Activated CD8-positive, alpha-beta memory T cell treated with anti-CD3 and anti-CD28 coated beads, Interleukin-2, amount 50 U/mL, for 48 hours (primary cell): ENCODE measurements at places on chromosomes 3 and 15.

DNA sequence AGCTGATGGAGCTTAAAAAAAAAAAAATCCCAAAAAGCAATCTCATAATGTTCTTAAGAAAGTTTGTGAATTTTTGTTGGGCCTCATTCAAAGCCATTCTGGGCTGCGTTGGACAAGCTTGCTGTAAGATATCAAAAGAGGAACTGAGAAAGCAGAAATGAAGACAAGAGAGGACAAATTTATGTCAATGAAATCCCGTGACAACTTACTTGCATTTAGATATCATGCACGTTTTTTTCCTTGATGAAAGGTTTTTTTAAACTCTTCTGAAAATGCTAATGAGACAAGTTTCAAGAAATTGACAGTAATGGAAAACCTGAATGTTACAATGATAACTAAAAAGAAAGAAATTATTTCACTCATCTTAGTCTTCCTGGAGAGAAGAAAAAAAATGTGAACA, 662.9 kb downstream of the SQOR start:
- DNase-seq, result no peak

GRCh38 chr3:156483961-156484787, 70.7 kb downstream of the SSR3 start:
- DNase-seq, result peak; percentile 53

- no peak for DNase-seq
Measured at GRCh38 chr3:88311826-88312225, 162.1 kb downstream of the C3orf38 start.

DNA sequence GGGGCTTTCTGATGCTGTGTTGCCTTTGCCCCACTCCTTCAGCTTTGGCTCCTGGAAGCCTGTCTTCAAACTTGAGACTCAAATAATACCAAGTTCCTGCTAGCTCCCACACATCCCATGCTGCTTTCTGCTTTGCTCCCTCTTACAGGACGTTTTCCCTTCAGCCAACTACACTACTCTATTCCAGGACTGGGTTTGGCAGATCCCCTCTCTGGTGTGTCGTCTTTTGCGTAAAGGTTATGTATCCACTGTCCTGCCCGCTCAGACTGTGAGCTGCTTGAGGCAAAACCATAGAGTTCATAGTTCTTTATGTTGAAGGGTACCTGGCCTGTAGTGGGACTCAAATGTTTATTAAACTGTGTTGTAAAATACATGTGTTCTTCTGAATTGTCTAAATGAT, 25.4 kb downstream of the PPP2R3A start:
- DNase-seq, result no peak

GRCh38 chr3:153356908-153357307, 194.9 kb downstream of the RAP2B start:
- no peak for DNase-seq

DNA sequence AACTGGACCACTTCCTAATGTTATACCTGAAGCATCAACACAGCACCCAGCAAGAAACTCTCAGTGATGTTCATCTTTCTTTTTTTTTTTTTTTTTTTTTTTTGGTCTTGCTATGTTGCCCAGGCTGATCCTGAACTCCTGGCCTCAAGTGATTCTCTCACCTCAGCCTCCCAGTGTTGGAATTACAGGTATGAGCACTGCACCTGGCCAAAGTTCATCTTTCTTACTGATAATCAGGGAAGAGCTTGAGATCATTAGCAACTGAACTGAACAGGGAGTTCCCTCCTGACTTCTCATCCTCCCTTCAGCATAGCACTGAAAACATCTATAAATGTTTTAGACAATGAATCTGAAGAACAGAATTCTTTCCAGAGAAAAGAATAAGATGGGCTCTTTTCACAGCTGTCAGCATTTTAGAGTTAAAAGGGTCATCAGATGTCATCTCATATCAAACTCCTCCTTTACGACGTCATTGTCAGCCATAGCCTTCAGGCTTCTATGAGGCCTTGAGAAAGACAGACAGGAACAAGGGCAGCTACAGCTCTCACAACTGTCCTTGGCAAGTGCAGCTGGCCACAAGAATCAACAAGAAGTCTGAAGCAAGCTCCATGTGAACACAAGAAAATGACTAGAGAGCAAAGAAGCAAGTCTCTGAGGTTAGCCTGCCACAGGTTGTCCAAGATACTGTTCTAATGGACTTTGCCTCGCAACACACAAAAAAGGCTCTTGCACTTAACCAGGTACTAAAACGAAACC, 33.8 kb downstream of the SCAP start:
- no peak for DNase-seq

DNA sequence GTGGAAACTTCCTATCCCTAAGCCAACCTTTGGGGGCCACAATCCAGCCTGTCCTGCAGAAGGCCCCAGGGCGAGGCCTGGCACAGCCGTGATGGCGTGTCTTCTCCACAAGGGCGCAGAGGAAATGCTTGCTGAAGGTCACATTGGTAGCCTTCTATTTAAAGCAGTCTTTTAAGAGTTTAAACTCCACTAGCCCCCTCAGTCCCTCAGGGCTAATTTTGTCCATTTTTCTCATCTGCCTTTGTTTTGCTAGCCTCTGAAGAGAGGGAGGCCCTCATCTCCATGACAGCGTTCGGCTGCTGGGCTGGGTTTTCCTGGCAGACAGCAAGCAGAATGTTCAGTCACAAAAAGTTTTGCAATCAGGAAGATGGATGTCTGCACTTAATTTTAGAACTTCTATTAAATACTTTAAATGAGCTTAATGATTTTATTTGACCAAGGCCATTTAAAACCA, 40.8 kb downstream of the RARB start:
- DNase-seq, result no peak

DNA sequence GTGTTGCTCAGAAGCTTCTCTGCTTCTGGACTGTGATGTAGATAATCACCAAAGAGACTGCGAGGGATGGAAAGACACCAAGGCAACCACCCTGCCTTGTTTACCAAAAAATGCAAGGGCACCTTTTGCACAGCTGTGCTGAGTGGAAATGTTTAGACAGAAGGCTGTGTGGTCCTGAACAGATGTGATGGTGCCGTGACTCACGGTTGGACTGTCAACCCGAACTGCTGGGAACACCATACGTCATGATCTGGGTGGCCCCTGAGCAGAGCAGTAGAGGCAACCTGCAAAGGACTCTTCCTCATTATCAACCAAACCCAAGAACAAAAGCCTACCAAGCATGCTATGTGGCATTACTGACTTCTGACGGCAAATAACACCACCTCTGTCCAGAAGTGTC, 61.3 kb upstream of the LPP start:
- peak; percentile 67 for DNase-seq

DNA sequence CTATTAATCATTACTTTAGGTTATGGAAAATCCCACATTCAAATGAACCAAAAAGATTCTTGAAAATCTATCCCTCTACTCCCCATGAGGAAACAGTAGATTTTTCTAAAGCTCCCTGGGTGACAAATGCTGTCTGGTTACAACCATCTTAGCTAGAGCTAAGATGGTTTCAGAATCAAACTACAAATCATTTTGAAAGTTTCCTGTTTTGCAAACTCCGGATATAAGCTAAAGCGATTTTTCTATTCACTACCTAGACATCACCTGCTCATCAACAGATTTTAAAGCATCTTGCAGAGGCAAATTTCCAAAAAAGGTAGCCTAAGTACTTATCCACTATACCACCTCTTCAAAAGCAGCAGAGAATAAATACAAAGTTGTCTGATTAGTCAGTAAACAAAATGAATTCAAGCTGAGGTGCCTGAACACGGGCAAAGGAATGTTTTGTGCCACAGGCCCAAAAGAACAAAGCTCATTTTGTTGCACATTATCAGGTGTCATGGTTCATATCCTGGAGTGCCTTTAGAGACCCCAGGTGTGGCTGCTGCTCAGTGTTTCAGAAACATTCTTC, 204.9 kb downstream of the TNIK start:
- DNase-seq, result no peak

- no peak for DNase-seq
Measured at GRCh38 chr3:24487325-24488262, 7.1 kb downstream of the THRB start.

GRCh38 chr15:42140383-42141070, 15.9 kb downstream of the PLA2G4F start:
- DNase-seq, result no peak

DNA sequence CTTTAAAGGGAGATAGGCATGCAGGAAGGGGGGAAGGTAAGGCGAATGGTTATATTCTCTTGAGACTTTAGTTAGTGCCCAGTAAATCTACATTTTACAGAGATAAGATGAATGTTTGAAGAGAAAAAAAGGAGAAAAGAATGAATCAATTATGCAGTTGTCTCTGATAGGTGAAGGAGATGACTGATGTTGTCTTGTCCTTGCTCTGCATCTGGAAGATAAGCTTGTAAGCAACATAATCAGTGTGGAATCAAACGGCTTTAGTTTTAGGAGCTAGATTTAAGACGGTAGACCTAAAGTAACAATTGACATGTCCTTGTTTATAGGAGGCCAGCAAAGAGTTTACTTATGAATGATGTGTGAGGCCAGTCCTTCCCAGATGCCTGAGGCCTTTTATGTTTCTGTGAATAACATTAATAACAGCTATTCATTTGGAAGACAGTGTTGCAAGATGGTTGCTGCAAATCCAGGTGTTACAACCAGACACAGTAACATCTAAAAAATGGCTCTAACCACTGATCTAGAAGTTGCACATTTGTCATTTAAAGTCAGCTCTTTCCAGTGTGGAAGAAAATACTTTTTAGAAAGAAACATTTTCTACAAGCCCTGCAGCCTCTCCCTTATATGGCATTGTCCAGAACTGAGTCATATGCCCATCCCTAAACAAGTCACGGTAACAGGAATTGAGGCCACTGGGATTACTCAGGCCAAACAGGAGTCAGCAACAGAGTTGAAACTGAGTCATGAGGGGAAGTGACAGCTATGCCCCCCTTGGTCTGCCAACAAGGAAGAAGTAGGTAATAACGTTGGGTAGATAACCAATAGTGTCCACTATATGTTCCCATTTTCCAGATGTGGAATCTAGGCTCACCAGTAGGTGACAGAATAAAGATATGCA, 77.5 kb upstream of the FBN1 start:
- DNase-seq, result no peak

GRCh38 chr15:44501768-44502366, 35.1 kb upstream of the EIF3J start:
- no peak for DNase-seq

GRCh38 chr15:98085003-98085639, 124.6 kb downstream of the ARRDC4 start:
- DNase-seq, result no peak

- DNase-seq, result no peak
Measured at GRCh38 chr15:36738817-36739216, 159.4 kb downstream of the CDIN1 start.

- no peak for DNase-seq
Measured at GRCh38 chr3:44678480-44679116, 30.1 kb downstream of the ZNF35 start.

DNA sequence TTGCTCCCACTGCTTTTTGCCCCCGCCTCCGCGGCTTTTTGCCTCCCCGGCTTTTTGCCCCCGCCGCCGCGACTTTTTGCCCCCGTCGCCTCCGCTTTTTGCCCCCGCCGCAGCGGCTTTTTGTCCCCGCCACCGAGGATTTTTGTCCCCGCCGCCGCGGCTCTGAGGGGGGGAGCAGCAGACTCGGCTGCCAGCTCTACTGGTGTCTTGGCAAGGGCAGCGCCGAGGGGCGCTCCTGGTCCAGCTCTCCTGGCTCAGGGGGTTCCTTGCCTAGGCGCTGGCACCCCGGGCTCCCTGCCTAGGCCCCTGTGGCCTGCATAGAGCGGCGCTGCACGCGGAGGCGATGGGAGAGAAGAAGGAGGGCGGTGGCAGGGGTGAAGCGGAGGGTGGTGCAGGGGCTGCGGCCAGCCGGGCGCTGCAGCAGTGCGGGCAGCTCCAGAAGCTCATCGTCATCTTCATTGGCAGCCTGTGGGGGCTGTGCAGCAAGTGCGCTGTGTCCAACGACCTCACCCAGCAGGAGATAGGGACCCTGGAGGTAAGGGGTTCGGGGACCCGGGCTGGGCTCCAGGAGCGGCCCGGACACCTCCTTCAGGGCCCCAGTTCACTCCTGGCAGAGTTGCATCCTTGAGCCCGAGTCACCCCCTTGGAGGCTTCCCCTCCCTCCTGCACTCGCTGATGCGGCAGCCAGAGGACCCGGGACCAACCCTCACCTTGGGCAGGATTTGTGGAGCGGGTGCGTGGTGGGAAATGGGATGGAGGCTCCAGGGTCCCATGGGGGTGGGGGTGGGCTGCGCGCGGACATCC, 642.4 kb downstream of the GOLGA6L6 start:
- no peak for DNase-seq

- DNase-seq, result no peak
Measured at GRCh38 chr3:106018929-106019550, 150.2 kb upstream of the CBLB start.

GRCh38 chr3:37891227-37891626, 29.5 kb downstream of the CTDSPL start:
- no peak for DNase-seq

- no peak for DNase-seq
Measured at GRCh38 chr3:104291878-104292277, 1074.8 kb upstream of the ALCAM start.

DNA sequence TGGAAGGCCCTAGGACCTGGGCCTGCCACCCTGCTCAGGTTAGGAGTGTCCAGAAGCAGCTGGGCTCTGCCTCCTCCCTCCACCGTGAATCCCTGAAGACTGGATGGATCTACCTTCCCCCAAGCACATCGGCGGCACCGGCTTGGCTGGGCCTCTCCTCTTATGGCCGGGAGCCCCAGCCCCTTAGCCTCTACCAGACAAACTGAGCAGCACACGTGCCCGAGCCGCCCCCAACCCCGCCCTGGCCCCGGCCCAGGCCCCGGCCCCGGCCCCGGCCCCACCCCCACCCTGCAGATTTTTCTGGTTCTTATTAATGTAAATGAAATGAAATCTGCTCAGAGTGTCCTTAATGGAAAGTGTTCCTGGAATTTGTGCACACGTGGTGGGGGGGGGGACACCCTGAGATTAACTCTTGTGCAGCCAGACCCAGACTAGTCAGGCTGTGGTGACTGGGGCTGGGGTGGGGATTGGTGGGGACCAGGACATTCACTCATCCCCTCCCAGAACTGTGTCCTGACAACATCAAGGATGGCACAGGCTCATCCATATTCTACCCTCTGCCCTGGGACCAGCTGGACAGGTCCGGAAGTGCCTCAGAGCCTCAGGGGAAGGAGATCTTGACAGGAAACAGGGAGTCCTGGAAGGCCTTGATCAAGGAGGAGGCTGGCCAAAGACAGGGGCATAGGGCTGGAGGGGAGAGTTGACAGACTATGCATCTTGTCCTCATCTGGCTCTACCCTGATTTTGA, 30.9 kb upstream of the SEMA3F start:
- no peak for DNase-seq
